ENCODE measurements at places on chromosomes 1 and 21. TPM values are rescaled to one million over a fixed set of nuclear protein-coding genes. Genes with fewer than 3 reads are reported as not detected.

Gene APOBEC4
- not detected for total RNA-seq

DNA sequence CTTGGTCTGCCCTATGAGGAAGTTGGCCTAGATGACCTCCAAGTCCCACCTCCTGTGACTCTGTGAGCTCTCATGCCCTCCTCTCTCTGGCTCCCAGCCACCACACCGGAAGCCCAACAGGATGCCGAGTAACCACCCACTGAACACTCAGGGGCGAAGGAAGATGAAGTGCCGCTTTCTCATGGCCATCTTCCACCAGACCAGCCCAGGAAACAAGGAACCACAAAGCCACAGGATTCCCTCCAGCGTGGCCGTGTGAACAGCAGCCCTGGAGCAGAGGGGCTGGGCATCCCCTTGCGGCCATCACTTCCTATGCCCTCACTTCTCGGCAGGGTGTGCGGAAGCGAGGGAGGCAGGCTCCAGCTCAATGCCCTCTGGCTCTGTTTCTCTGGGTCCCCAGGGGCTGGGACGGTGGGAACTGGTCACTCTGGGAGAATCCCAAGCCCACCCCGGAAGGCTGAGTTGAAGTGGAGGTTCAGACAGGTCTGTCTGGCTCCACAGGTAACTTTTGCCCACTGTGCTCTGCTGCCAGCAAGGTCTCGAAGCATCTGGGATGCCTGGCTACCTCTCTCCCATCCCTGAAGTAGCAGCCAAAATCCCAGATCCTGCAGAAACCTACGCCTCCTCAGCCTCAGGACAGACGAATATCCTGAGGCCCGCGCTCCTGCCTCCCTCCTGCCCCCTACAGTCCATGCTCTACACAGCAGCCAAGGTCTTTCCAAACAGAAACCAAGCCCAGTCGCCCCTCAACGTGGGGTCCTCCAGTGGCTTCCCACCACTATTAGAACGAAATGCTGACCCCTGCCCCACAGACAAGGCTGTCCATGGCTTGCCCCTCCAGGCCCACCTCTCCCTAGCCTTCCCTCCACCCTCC lies 44.2 kb upstream of the ECE1 start:
- DNase-seq = peak; percentile 53

- DNase-seq = no peak
Observed at GRCh38 chr1:65153635-65154034, 5.6 kb downstream of the AK4 start.

- no peak for DNase-seq
Observed at GRCh38 chr1:30745156-30745833, 12.3 kb downstream of the LAPTM5 start.

Gene FAM177B
- total RNA-seq = not detected

Gene ZNF648
- total RNA-seq = not detected

DNA sequence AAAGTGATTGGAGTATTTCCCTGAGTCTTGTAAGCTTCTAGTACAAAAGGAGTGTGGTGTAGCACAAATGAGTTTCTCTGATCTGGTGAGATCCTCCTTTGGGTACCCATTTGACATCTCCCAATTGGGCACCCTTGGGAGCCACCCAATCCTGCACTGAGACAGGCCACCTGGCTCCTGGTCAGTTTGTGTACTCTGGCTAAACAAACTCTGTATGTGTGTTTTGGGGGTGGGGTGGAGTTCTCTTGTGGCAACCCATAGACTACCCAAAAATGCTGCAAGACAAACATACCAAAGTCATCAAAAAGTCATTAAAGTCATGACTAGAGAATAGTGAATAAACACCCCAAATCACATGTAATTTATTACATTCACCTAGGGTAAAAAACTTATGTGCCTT lies 8.4 kb upstream of the HIVEP3 start:
- DNase-seq = no peak

GRCh38 chr21:45622416-45623097 lies 21.0 kb upstream of the PCBP3 start:
- no peak for DNase-seq

Gene NUP210L
- 0.08 TPM for total RNA-seq

GRCh38 chr1:228029281-228029680 lies 22.5 kb downstream of the WNT3A start:
- DNase-seq = no peak

Gene TMEM240
- total RNA-seq = not detected

DNA sequence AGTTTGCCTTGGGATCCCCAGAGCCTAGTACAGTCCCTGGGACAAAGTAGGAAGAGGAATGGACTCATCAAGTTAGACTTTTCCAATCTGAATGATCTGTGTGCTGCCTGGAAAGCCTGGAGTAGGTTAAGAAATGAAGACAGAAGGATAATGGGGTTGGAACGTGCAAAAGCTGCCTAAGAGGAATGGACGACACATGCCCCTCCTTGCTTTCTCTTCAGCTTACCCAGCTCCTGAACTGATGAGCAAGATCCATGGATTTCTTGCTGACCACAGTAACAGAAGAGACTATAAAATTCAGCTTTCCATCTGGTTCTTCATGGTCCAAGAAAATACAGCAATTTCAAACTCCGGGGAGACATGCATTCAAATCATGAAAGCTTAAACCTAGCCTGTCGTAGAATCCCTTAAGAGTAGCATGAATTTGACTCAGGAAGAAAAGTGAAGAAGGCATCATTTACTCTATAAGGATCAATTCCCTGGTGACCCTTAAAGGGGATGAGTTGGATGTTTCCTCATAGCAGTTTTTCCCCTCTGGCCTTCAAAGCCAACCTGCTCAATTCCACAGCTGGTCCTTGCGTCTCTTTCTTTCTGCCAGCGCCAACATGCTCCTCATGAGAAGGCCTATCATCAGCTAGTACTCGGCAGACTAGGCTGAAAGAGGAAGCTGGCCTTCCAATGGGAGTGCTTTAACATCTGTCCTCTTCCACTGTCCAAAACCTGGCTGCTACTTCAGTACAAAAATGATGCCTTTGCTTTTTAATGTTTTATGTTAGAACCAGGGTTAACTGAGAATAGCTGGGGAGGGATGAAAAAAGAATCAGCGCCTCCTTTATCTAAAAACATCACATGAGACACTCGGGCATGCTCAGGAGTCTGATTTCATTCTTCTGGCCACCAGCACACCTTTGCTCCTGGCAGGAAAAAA lies 5.7 kb upstream of the PEF1 start:
- no peak for DNase-seq

DNA sequence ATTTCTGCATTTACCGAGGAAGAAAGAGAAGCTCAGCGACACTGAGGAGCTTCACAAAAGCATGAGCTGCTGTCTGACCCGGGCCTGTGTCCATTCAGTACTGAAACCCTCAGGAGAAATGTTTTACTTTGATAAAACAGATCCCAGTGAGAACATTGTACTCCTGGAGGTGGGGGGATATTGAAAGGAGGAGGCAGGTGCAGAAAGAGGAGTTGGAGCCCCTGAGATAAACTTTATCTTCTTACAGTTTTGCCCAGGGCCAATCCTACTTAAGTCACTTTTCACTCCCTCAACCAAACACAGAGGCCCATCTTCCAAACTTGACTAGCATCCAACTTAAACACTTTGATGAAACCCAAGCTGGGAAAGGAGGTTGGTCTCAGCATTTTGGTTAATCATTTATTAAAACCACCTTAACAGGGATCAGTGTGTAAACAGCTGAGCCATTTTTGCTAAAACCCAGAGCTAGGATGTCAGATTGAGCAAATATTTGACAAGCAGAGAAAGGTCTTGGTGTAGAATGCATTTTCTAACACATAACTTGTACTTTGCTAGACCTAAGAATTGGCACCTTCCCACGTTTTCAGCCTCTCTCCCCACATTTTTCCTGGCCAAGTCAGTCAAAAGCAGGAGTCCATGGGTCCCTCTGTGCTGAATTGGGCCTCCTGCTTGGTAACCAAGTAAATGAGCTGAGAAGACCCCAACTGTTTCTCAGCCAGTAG lies 32.5 kb upstream of the SARS1 start:
- no peak for DNase-seq

GRCh38 chr1:10522322-10522860 lies 47.6 kb downstream of the PEX14 start:
- DNase-seq = no peak

- no peak for DNase-seq
Observed at GRCh38 chr21:44018813-44019567, 6.9 kb downstream of the TRAPPC10 start.

Gene NID1
- 0.16 TPM for total RNA-seq

- DNase-seq = no peak
Observed at GRCh38 chr1:183551924-183552323, 38.3 kb downstream of the NCF2 start.

Gene SYCP1
- not detected for total RNA-seq

- no peak for DNase-seq
Observed at GRCh38 chr1:182698971-182699370, 14.6 kb upstream of the RGS8 start.

Gene UTS2
- not detected for total RNA-seq

DNA sequence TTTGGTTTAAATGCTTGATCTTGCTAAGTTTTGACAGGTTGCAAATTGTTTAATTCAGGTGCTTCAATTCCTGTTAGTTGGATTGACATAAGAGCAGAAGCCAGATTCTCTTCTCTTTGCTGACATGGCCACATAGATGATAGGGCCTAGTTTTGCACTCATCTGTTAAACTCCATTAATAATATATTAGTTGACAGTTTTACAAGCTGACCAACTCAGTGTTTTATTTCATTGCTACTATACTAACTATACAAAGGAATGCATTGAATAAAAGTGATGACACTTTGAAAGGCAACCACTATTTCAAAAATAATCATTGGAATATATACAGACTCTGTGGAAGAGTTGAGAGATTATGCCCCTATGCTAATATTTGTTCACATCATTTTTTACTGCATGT lies 255.6 kb upstream of the DPYD start:
- no peak for DNase-seq

GRCh38 chr1:247337250-247337746 lies 5.6 kb upstream of the ZNF496 start:
- DNase-seq = no peak

Gene TRABD2B
- not detected for total RNA-seq

Gene DHRS3
- total RNA-seq = 72.6 TPM

DNA sequence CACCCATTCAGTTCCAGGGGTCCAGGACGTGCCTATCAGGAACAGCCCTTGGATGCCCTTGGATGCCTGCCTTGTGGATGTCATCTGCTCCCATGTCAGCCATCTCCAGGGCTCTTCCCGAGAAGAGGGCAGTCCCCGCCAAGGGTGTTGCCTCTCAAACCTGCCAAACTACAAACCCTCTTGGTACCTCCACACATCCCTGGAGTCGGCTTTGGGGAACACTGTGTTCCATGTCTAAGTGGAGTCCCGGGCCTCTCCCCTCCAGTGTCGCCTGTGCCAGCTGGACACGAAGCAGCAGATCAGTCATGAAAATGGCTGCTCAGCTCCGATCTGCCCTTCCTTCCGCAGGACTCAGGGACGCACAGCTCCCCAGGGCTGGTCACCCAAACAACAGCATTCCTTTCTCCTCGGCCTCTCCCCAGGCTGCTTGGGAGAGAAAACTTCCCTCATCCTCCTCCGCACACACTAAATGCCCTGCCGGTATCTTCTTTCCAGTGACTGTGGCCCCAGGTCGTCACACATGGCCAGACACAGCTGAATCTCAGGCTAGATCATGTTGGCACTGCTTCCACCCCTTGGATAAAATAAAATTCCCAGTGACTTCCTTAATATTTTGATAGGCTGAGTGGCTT lies 53.4 kb downstream of the GALNT2 start:
- no peak for DNase-seq

Gene ADAMTS5
- total RNA-seq = not detected

Gene SLC1A7
- total RNA-seq = not detected

DNA sequence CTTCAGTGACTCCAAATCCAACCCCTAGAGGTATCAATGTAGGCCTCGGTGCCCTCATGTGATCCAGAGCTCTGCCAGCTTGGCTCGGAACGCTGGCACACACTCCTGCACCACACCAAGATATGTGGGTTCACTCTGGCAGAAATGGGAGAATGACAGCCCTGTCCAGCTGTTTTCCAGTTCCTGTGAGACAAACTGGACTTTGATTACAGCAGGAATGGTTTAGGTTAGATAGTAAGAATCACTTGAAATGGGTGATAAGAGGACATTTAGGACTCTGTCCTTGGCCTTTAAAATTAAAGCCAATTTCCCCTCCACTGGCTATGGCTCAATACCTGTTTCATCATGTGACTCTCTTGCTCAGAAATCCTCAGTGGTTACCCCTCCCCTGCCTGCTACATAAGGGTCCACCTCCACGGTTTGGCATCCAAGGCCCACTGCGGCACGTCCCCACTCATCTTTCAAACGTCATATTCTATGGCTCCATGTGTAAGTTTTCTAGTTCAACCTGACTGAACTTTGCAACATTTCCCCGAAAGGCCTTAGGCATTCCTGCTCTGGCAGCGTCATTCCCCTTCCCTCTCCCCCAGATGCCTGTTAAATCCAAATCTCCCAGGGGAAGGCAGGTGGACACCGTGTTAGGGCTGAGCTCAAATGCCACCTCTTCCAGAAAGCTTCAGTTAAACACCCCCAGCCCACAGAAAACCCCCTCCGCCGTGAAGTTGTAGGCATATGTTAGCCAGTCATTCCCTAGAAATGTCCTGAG lies 44.7 kb downstream of the PLEKHA6 start:
- no peak for DNase-seq

GRCh38 chr1:31745946-31746670 lies 18.0 kb downstream of the ADGRB2 start:
- DNase-seq = no peak

DNA sequence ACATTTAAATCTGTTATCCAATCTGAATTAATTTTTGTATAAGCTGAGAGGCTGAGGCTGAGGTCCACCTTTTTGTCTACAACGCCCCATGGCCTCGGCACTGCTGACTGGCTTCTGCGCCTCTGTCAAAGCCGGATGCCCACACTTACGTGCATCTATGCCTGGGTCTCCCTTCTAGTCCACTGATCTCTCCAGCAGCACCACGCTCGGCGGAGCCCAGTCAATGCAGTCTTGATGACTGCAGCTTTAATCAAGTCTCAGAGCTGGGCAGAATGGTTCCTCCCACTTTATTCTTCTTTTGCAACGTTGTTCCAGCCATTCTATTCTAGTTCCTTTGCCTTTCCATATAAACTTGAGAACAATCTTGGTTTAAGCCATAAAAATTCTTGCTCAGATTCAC lies 9.4 kb downstream of the PRDM15 start:
- no peak for DNase-seq

DNA sequence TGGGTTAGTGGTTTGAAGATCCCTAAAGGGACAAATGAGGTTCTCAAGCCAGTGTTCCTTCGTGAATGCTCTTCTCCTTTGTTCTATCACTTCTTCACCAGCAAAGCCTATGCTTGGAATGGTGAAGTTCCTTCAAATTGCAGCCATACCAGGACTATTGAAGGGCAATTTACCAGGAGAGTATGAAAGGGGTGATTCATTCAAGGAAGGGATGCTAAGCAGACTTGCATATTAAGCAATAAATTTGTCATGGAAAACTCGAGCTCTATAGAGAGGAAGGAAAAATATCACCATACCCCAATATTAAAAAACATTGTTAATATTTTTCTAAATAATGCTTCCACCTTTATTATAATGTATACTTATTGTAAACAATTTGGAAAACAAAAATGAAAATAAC lies 9.3 kb upstream of the TSNAX start:
- no peak for DNase-seq
